ENCODE measurements at places on chromosomes 11 and 22.

DNA sequence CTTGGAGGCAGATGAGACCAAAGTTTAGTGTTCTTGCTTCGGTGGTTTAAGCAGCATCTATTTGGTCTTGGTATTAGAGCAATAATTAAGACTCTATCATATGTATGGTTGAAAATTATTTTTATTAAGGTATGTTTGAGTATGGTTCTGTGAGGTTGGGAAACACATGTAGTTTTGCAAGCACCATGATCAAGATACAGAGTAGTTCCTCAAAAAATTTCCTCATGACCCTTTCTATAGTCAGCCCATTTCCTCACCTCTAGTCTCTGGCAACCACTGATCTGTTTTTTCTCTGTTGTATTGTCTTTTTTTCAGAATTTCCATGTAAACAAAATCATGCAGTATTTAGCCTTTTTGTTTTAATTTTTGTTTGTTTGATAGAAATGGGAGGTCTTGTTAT lies 18.4 kb downstream of the MTMR3 start:
- no peak for DNase-seq

DNA sequence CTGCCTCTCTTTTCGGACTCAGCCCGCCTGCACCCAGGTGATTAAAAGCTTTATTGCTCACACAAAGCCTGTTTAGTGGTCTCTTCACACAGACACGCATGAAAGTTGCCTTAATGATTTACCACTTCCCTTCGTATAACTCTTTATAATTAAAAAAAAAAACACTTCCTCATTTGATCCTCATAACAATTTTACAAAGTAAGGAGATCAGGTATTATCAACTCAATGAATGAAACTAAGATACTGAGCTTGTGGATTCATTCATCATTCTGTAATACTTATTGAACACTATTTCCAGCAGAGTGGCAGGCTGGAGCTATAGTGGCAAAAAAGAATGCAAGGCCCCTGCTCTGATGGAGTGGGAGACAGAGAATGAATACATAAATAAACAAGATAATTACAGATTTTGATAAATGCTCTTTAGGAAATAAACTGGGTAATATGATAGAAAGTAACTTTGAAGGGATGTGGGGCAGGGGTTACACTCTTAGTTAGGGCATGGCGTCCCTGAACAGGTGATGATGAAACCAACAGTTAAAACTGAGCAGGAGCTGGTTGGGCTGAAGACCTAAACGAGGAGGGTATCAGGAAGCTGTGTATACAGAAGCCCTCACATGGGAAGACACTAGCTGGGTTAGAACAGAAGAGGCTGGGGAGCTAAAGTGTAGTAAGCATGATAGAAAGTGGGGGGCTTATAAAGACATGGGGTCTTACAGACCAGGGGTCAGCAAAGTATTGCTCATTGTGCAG lies 5.4 kb upstream of the CRTAM start:
- no peak for DNase-seq

DNA sequence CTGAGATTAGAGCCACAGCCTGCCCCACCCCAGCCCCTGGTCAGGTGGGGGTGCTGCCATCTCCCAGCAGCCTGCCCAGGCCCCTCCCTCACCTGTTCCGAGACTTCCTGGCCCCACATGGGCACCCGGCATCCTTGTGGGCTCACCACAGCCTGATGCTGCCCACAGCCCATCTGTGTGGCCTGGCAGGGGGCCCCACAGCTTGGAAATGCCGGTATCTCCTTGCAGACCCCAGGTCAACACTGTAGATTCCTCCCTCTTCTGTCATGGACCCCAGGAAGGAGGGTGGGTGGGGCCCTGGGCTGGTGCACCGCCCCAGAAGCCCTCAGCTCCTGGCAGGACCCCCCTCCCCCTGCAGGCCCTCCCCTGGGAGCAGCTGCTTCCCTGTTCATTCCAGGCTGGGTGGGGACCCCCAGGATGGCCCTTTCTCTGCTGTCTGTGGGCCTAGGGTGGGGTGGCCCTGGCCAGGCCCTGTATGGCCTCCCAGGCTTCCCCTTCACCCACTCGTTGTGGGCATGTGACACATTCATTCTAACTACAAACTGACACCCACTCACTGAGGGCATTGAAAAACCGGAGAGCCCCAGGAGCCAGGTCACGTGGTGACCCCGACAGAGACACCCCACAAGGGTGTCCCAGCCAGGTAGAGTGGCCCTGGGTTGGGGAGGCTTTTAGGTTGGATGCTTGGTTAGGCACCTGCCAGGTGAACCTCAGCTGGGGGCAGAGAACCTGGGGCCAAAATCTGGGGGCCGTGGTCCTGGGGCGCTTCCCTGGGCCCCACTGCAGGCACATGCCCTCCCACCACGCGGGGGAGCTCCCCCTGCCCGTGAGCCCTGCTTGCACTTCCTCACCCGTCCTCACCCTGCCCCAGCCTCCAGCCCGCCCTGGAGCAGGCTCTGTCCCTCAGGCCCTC lies 44.1 kb upstream of the CCDC188 start:
- no peak for DNase-seq

DNA sequence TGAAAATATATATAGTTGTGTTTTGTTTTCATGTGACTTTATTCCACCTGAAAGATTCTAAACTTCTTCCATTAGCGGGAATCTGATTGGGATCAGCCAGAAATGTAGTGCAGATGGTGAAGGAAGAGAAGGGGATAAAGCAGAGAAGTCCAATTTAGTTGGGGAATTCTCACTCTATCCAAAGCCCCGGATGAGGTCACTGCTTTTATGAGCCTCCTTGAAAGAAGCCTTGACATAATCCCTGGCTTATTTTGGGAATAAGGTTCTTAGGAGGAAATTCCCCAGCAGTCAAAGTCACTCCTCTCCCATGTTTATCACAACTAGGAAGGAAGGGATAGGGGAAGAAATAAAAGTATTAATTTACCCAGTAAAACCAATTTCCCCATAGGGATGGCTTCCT lies 41.1 kb downstream of the OSBP start:
- DNase-seq = no peak

- DNase-seq = no peak
Observed at GRCh38 chr22:27194096-27194748, 536.8 kb downstream of the MIAT start.

DNA sequence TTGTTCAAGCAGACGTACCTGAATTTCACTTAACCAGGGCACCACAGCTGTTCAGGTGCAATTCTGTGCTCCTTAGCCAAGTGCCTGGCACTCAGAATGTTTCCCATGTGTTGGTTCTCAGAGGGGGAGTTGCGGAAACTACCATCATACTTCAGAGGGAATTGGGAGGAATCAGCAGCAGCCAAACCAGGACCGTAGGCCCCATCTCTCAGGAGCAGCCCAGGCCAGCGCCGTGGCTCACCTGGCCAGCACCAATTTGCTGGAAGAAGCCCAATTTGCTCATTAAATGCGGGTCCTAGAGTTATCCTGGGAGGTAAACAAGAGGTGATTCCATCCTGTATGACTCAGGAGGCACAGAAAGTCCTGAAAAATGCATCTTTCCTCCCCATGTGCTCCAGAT lies 435.4 kb downstream of the BRD1 start:
- DNase-seq = peak; percentile 71

- no peak for DNase-seq
Observed at GRCh38 chr22:39148026-39148726, 4.3 kb downstream of the CBX7 start.

GRCh38 chr11:133385781-133386180 lies 146.5 kb downstream of the OPCML start:
- no peak for DNase-seq

GRCh38 chr11:8937159-8937558 lies 4.4 kb upstream of the C11orf16 start:
- DNase-seq = no peak

DNA sequence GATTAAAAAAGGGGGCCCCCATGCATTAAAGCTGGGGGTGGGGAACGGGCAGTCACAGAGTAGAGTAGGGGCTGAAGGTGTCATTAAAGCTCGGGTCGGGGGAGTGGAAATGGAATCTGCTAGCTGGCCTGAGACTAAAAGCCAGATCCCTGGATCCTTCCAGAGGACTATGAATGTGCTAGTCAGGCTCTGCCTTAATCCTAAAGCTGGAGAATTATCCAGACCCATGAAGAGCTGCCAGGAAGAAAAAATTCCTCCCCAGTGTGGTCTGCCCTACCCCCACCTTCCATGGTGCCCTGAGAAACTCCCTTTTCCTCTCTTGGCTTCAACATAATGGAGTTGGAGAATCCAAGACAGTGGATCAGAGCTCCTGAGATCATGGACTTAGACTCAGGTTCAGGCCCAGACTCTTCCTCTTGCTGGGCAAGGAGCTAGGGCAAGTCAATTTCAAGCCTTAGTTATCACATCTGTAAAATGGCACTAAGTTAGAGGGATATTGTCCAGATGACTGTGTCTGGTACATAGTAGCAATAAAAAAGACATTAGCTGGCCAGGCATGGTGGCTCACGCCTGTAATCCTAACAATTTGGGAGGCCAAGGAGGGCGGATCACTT lies 24.0 kb upstream of the SMTN start:
- DNase-seq = no peak

GRCh38 chr11:26949846-26950245 lies 44.1 kb upstream of the FIBIN start:
- DNase-seq = peak; percentile 60

- DNase-seq = no peak
Observed at GRCh38 chr11:76639621-76640020, 30.9 kb downstream of the LRRC32 start.

- peak; percentile 13 for DNase-seq
Observed at GRCh38 chr11:111427471-111427912, 48.4 kb upstream of the POU2AF1 start.

GRCh38 chr11:78338702-78339101 lies 78.9 kb downstream of the GAB2 start:
- DNase-seq = no peak

- DNase-seq = no peak
Observed at GRCh38 chr22:21918466-21919185, 34.0 kb downstream of the PPM1F start.

- peak; percentile 21 for DNase-seq
Observed at GRCh38 chr22:48416396-48417224, 1411.1 kb downstream of the BRD1 start.

DNA sequence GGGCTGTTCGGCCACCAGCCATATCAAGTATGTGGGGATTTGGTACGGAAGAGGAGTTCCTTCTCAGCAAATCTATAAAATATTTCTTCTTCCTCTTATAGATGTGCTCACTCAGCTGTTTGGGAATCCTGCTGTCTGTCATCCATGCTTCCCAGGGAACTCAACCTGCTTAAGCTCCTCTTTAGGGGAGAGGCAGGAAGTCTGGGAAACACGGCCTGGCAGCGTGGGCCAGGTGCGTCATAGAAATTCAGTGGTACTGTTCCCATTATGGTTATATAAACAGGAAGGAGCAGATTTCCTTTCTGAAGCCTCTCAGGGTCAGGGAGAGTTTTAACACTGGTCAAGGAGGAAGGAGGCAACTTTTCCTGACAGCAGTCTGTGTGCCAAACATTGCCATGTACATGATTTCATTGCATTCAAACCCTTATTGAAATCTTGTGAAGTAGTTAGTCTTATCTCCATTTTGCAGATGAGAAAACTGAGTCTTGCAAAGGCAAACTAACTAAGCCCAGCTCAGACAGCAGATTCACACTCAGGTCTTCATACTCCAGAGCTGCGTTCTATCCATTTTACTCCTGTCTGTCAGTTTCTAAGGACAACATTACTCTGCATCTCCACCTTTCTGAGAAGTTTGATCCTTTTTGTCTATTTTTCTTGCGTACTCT lies 35.4 kb upstream of the AMOTL1 start:
- peak; percentile 29 for DNase-seq

DNA sequence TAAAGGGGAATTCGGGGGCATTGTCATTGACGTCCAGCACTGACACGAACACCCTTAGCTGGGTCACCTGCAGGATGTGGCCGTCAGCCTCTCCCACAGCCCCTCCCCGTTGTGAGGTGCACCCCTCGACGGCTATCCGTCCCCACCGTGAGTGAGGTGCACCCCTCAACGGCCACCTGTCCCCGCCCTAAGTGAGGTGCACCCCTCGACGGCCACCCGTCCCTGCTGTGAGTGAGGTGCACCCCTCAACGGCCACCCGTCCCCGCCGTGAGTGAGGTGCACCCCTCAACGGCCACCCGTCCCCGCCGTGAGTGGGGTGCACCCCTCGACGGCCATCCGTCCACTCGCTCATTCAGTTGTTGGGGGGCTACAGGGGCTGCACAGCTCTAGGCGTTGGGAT lies 2.9 kb downstream of the CDHR5 start:
- DNase-seq = no peak

DNA sequence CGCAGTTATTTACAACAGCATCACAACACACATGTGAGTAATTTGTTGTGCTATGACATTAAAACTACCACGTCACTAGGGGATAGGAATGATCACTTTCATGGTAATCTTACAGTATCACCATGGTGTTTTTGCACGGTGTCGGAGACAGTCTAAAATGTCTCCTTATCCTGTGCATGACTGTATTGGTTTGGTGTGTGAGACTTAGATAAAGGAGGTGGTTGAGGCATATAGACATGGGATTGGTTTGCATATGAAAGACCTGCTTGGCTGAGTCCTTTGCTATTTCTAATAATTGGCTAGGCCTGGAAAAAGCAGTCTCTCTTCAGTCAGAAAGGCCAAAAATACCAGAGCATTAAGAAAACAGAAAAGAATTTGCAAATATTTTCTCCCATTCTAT lies 30.2 kb downstream of the MSANTD4 start:
- no peak for DNase-seq

GRCh38 chr22:48088926-48089536 lies 1326.6 kb downstream of the TBC1D22A start:
- no peak for DNase-seq
